ENCODE measurements at places on chromosomes 6 and 20.

DNA sequence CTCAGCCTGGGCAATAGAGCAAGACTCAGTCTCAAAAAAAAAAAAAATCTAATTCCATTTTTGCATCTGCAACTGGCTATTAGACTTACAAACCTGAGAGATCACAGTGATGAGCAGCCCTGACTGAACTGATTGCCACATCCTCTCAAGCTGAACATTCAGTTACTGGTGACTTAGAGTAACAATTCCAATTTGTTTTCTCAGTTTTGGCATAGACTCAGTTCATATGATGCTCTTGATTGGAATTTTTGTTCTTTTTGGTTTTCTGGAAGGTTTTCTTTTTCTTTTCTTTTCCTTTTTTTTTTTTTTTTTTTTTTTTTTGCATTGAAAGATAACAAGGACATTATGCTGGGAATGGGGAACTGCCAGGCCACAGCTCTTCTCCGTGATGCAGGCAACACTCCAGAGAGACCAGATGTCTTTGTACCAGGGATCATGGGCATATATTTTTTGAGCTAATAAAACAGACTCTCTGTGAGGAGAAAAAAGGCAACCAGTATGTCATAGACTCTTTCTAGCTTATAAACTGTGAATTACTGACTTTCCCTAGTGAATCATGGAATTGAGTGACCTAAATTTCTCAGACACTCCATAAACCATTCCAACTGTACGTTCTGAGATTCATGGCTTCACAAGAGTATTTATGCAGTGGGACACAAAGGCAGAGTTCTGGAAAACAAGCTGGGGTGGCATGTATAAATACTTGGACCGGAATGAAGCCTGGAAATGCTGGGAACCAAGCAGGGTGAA lies 86.0 kb upstream of the SLC2A12 start:
- DNase-seq, result no peak

GRCh38 chr6:125910527-125910926 lies 46.0 kb upstream of the HINT3 start:
- DNase-seq, result no peak

GRCh38 chr20:38745757-38746156 lies 2.5 kb upstream of the ACTR5 start:
- DNase-seq, result no peak

- DNase-seq, result no peak
Observed at GRCh38 chr6:109045493-109045892, 49.2 kb downstream of the SESN1 start.

GRCh38 chr6:122697458-122697857 lies 82.1 kb upstream of the FABP7 start:
- no peak for DNase-seq

- no peak for DNase-seq
Observed at GRCh38 chr6:133410638-133411435, 169.7 kb downstream of the EYA4 start.

- no peak for DNase-seq
Observed at GRCh38 chr6:110687326-110687725, 127.9 kb downstream of the CDK19 start.

- no peak for DNase-seq
Observed at GRCh38 chr6:1849691-1850090, 240.0 kb downstream of the FOXC1 start.

DNA sequence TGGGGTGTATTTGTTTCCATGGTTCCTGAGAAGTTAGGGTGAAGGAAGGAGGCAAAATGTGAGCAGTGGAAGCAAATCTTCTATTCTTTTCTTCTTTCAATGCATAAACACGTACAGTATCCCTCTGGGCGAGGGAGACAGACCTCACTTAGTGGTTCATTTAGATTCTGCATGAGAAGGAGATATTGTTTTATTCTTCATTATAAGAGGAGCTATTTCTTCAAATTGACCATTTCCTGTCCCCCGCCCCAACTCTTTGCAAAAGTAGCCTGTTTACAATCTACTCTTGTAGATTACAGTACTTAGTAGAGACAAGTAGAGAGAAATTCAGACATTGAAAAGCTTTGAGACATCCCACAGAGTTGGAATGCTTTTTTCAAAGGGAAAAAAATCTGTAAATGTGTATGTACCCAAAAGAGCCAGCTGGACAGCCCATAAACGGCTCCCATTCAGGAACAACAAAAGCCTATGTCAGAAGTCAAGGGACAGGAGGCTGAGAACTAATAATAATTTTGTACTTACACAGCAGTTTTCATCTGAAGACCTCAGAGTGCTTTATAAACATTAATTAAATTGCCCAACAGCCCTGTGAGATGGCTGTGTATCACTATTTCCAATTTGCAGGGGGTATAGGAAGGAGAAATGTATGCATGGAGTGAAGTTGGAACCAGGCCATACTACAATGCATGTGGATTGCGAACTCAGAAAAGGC lies 23.9 kb downstream of the CD83 start:
- DNase-seq, result no peak

GRCh38 chr20:22836877-22837276 lies 198.2 kb upstream of the SSTR4 start:
- no peak for DNase-seq

DNA sequence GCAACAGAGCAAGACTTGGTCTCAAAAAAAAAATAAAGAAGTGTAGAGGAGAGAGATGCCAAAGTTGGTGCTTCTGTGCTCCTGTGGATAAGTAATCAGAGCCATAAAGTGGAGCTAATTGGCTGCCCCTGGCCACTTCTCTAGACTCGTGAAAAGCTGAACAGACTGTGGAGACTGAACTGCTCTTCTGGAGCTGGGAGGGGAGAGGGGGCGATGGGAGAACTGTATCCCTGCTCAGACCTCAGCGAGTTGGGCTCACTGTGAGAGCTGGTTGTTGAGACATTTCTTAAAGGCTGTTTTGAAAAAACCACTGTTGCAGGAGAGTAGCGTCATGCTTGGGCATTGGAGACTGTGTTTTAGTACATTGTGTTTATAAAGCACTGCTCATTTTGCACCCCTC lies 125.7 kb downstream of the TCP11 start:
- DNase-seq, result no peak

DNA sequence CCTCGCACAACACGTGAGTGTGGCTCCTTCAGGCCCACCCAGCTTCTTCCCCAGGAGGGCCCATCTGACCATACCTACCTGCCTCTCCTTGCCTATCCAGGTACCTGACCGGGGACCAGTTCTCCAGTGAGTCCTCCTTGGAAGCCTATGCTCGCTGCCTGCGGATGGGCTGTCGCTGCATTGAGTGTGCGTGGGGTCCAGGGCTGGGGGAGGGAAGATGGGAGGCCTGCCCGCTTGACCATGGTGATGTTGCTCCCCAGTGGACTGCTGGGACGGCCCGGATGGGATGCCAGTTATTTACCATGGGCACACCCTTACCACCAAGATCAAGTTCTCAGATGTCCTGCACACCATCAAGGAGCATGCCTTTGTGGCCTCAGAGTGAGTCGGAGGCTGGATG lies 26.5 kb downstream of the PLCG1 start:
- no peak for DNase-seq

- no peak for DNase-seq
Observed at GRCh38 chr6:16676978-16677377, 84.3 kb downstream of the ATXN1 start.

- DNase-seq, result no peak
Observed at GRCh38 chr20:40631119-40631631, 57.9 kb downstream of the MAFB start.

DNA sequence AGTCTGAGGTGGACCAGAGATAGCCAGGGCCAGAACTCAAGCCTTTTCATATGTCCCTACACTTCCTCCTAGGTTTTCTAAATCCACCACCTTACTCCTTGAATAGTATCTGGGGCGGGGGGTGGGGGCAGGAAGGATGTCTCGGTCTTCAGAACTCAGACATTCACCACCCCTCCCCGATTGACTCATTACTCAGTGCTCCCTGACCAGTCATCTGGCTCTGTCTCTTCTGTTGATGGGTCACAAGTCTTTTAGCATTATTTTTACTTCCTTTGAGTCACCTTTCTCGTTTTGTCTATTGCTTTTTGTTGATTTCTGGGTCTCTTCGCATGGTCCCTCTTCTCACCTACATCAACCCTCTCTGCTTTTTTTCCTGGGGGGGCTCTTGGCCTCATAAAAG lies 23.3 kb downstream of the NOX3 start:
- DNase-seq, result no peak

GRCh38 chr20:42099101-42099500 lies 480.9 kb upstream of the CHD6 start:
- no peak for DNase-seq

DNA sequence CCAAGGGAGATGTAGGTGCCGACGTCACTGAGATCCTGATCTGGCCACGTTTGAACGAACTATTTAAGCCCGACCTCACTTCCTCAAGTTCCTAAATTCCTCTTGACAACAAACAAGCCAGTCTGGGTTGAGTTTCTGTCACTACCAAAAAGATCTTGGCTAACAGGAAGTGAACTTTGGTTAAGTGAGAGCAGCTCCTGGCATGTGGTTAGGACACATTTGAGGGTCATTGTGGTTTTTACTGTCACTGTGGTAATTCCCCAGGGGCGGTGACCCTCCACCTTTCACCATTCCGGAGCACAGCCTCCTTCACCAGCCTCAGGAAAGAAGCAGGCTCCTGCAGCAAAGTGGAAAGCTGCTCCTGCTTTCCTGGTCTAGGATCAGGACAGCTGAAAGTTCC lies 43.1 kb upstream of the ZNF831 start:
- no peak for DNase-seq

- DNase-seq, result no peak
Observed at GRCh38 chr6:77620278-77620882, 32.5 kb upstream of the MEI4 start.

DNA sequence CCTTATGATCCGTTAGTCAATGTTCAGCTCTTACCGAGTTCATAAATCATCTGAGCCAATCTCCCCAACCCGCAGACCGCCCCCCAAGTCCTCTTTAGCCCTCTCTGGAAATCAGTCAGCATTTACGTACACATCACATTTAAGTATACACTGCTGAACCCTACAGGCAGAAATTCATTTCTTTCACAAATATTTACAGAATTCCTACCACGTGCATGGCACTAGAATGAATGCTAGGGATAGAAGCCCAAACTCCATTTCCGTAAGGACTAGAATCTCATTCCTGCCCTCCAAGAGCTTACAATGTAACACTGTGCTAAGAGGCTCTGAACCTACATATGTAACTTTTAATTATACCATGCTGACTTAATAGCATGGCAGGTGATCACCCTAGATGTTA lies 1.8 kb downstream of the OSER1 start:
- no peak for DNase-seq

DNA sequence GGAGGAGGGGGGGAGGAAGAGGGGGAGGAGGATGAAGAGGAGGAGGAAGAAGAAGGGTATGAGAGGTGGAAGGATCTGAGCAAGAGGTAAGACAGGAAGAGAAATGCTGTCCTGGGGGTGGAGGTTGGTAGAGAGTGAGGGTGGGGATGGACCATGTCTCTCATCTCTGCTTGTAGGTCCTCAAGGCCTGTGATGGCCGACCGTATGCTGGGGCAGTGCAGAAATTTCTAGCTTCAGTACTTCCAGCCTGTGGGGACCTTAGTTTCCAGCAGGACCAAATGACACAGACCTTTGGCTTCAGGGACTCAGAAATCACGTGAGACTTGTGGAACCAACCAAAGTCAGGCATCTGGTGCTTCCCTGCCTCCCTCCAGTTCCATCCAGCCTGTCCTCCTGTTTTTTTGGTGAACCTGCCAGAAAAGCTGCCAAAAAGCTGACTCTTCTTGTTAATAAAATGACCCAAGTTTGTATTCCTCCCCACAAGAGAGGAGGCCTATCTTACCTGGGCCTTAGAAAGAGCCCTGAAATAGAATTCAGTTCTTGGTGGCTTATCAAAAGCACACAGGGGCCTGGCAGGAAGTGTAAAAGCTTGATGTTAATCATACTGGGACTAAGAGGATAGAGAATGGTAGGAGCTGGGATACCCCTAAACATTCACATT lies 2.5 kb upstream of the C4A start:
- no peak for DNase-seq

GRCh38 chr6:41626022-41626421 lies 12.2 kb upstream of the MDFI start:
- no peak for DNase-seq

- no peak for DNase-seq
Observed at GRCh38 chr20:15889514-15890256, 683.6 kb downstream of the KIF16B start.

- DNase-seq, result no peak
Observed at GRCh38 chr20:16209951-16210361, 363.3 kb downstream of the KIF16B start.

DNA sequence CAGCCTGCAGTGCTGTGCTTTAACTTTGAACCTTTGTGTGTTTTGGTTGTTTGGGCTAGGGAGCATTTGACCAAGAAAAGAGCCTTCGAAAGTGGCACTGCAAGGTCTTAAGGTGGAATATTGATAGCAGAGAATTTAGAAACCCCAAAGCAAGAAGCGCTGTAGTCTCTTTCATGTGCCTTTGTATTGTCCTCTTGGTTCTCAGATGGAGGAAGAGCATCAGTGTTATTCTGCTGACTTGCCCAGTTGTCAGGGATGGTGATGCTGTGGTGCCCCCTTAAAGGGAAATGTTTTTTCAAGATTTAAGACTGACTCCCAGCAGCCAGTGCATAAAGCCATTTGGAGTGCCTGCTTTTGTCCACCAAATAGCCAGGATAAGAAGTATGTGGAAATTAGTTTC lies 102.7 kb upstream of the INSM1 start:
- no peak for DNase-seq

GRCh38 chr20:43151901-43152300 lies 37.8 kb downstream of the PTPRT start:
- no peak for DNase-seq
